ENCODE measurements at places on chromosomes 2 and 18.

DNA sequence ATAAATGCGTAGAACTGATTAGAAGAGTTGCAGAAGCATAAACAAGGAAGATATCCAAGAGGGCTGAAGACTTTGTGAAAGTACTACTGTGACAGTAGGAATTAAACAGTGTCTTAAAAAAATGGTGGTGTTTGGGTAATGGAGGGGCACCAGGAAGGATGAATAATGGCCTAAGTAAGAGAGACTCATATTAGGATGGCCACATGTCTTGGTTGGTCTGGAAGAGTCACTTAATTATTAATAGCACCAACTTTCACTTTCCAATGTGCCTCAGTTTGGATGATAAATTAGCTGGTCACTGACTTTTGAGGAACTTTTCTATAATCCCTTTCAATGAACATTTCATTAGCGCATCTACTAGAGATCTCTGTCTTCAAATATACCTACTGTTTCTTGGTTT is 372.2 kb downstream of the NYAP2 start:
- no peak for DNase-seq

- no peak for DNase-seq
Measured at GRCh38 chr2:214652473-214652872, 157.0 kb downstream of the BARD1 start.

- DNase-seq = no peak
Measured at GRCh38 chr2:41826921-41827320, 220.9 kb upstream of the PKDCC start.

DNA sequence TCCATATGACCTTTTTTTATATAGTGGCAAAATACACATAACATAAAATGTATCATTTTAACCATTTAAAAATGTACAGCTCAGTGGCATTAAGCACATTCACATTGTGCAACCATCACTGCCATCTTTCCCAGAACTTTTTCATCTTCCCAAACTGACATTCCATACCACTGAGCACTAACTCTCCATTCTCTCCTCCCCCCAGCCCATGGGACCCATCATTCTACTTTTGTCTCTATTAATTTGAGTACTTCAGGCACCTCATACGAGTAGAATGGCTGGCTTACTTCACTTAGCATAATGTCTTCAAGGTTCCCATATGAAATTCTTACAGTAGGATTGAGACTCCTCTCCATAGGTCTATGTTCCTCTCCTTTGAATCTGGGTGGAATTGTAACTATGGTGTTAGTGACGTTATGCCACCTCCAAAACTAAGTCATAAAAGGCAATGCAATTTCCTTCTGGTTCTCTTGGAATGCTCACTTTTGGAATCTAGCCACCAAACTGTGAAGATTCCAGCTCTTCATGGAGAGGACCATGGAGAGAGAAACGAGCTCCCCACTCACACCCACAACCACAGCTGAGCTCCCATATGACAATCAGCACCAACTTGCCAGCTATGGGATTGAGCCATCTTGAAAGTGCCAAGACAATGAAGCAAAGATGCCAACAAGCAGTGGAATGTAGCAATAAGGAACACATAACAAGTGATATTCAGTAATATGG is 9.8 kb upstream of the DNAJC27 start:
- no peak for DNase-seq

GRCh38 chr18:73879328-73879727 is 268.3 kb downstream of the FBXO15 start:
- peak; percentile 17 for DNase-seq

DNA sequence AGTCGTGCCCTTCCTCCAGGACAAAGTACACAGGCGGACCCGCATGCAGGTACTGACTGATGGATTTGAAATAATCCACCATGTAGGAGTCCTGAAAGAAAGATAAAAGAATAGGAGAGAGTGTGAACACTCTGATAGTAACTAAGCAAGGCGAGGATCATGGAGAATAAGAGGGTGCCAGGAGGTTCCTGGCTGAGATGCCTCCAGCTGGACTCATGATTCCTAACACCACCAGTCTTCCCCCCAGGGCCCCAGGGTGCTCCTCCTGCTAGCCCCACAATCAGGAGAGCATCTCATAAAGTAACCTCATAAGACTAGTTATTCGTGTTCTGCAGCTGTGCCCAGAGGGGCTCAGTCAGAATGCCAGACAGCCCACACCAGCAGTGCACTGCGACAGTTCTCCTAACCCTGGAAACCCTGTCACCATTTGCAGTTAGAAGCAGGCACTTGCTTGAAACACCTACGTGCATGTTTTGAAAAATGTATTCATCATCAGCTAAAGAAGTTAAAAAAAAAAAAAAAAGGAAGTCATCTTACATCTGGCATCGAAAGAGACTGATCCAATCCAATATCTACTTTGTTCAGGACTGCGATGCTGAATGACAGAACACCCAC is 36.7 kb downstream of the RMC1 start:
- no peak for DNase-seq

- no peak for DNase-seq
Measured at GRCh38 chr2:149077861-149078260, 39.4 kb downstream of the LYPD6B start.

DNA sequence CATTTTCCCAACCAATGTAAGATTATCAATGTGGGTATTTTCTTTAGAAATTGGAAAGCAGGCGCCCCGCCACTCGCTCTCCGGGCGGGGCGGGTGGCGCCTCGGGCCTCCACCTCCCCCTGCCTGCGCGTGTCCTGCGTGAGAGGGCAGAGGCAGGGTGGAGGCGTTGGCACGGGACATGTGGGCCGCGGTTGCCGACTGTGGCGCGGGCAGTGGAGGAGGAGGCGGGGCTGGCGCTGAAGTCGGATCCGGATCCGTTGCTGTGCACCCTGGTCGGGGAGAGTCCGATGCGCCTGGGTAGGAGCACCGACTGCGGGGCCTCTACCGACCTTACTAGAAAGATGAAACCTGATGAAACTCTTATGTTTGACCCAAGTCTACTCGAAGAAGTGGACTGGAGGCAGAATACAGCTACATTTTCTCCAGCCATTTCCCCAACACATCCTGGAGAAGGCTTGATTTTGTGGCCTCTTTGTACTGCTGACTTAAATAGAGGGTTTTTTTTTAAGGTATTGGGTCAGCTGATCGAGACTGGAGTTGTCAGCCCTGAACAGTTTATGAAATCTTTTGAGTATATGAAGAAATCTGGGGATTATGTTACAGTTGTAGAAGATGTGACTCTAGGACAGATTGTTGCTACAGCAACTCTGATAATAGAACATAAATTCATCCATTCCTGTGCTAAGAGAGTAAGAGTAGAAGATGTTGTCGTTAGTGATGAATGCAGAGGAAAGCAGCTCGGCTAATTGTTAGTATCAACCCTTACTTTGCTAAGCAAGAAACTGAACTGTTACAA is 37.9 kb downstream of the PMS1 start:
- DNase-seq = peak; percentile 75

- no peak for DNase-seq
Measured at GRCh38 chr18:24168496-24168895, 29.6 kb downstream of the CABYR start.

DNA sequence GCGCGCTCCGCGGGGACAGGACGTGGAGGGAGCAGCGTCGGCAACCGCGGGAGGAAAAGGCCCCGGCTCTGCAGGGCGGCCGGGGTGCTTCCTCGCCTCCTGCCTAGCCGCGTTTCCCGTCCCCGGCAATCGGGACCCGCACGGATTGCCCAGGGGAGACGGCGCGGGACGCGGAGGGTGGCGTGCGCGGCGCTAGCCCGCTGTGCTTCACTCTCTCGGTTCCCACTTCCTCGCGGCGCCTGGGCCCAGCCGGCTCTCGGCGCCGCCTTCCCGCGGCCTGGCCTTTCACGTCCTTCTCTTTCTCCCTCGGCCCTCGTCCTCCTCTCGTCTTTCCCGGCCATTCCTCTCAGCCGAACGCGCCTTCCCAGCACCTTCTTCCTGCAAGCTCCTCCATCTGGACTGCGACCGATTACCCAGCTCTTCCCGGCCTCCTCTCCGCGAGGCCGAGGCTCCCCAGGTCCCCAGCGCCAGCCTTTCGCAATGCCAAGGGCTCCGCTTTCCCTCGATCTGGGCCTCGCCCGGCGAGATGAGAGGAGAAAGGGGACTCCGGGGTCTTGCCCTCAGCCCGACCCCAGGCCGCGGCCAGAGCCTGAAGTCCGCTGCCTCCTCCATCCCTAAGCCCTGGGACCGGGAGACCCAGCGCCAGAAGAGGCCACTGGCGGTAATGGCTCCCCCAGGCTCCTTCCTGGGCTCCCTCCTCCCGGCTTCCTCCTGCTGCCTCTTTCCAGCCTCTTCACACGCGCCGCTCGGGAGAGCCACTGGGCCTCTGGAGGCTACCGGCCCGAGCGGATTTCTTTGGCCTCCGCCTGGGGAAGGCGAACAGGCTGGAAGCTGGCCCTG is 34.3 kb upstream of the ATP6V1B1 start:
- peak; percentile 48 for DNase-seq

Measured in cardiac fibroblast (primary cell).